ENCODE measurements at places on chromosomes 7 and 10.
A peak's percentile ranks its signal among the peaks of the same experiment; 100 is the strongest.

DNA sequence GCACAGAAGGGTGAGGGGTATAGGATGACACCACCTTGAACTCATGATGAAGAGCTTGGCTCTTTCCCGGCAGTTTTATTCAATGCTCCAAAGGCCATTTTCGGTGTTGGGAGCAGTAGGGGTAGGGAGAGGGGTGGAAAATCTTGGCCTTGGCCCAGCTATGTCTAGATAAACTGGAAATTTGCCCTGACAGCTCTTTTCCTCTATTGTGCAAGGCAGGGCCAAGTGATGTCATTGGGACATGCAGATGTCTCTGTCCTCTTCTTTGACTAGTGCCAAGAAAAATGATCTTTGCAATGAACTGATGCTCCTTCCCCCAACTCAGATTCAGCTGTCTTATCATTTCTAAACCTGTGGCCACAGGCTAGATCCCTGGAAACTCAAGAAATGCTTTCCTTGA, 27.7 kb upstream of the PRKCQ start:
- DNase-seq = no peak
- peak overlapping the region; percentile 51 for H3K4me3 ChIP-seq
- H3K27me3 ChIP-seq = no peaks in the 10 kb centered on the region
- peaks cover 65% of the 10 kb centered on the region for H3K4me1 ChIP-seq
- peak overlapping the region; percentile 91 for H3K27ac ChIP-seq

DNA sequence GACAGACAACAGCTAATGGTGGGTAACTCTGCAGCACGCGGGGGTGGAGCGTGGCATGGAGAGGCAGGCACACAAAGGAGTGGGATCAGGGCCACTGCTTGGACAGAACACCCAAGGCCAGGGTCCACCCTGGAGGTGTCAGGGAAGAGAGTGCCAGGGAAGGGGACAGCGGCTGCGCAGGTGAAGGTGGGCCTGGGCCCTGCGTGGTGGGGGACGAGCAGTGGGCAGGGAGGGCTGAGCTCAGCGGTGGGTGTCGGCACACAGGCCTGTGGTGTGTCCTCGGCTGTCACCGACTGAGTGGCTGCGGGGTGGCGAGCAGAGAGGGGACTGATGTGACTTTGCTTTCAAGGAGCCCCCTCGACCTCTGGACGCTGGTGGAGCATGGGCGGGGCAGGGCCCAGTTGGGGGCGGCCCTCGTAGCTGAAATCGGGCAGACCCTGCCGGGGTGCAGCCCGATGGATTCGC, 8.4 kb upstream of the SCART1 start:
- H3K36me3 ChIP-seq = peaks cover 29% of the 10 kb centered on the region
- DNase-seq = no peak
- H3K27ac ChIP-seq = no peak overlapping the region

DNA sequence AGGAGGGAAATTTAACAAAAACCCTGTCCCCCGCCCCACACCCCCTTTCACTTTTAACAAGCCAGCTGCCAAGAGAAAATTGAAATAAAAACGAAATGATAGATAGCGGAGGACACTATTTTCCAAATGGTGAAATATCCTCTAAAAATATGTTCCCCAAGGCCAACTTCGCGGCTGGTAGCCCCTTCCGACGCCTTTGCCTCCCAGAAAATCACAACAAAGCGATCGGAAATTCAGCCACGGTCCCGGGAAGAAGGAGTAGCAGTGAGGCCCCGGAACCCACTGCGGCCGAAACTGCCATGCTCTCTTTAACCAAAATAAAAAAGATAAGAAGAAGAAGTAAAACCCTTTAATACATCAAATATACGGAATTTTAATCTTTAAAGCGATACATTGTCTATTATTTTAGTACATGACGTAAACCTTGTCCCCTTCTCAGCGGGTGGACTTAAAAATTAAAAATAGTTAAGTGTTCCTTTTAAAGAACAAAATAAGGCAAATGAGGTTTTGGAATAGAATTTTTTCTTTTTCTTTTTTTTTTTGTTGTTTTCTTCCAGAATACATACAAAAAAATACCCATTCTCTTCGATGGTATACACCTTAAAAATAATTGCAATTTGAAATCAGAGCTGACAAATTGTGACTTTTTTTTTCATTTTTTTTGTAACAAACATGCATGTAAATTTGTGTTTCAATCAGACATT, 3.9 kb downstream of the ZNF503 start:
- H3K27ac ChIP-seq = no peak overlapping the region
- peaks cover 3% of the 10 kb centered on the region for H3K36me3 ChIP-seq
- H3K4me3 ChIP-seq = no peak overlapping the region
- H3K27me3 ChIP-seq = peaks cover 54% of the 10 kb centered on the region

- no peaks in the 10 kb centered on the region for H3K4me1 ChIP-seq
- H3K27me3 ChIP-seq = no peaks in the 10 kb centered on the region
- no peaks in the 10 kb centered on the region for H3K36me3 ChIP-seq
- no peak overlapping the region for H3K27ac ChIP-seq
- no peak overlapping the region for H3K4me3 ChIP-seq
Measured at GRCh38 chr10:67011981-67012380, 86.1 kb downstream of the LRRTM3 start.

DNA sequence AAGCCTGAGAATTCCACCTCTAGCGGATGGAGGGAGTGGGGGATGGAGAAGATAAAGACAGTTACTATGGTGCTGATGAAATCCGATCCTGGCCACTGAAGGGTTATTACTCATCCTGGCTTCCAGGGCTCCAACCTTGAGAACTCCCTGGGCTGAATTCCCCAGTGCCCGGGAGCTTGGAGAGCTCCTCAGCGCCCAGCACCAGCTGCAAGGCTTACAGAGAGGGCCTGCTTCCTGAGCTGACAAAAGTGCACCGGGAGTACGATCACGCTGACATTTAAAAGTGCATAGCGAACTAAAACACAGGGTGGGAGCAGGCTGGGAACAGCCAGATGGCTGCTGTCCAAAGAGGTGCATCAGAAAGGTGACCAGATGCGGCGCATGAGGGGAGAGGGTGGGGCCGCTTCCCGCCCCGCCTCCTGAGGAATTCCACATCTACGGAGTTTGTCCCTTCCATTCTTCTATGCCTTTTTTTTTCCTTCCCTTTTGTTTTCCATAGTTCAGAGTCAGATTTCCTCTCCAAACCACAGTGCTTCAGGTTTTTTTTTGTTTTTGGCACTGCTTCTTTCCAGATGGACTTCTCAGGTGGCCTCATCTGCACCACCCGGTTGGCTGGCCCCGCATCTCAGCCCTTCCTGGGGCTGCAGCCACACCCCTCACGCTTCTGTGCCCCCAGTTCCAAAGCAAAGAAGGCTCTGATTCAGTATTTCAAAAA, 62.4 kb upstream of the MKRN1 start:
- H3K4me3 ChIP-seq = no peak overlapping the region
- no peak for DNase-seq
- H3K4me1 ChIP-seq = peaks cover 9% of the 10 kb centered on the region
- H3K27ac ChIP-seq = no peak overlapping the region
- no peaks in the 10 kb centered on the region for H3K36me3 ChIP-seq
- H3K27me3 ChIP-seq = peaks cover 14% of the 10 kb centered on the region

GRCh38 chr10:4343091-4343490, 482.9 kb upstream of the AKR1E2 start:
- peaks cover 23% of the 10 kb centered on the region for H3K4me1 ChIP-seq
- H3K4me3 ChIP-seq = no peak overlapping the region
- H3K36me3 ChIP-seq = peaks cover 7% of the 10 kb centered on the region
- peaks cover 5% of the 10 kb centered on the region for H3K27me3 ChIP-seq

DNA sequence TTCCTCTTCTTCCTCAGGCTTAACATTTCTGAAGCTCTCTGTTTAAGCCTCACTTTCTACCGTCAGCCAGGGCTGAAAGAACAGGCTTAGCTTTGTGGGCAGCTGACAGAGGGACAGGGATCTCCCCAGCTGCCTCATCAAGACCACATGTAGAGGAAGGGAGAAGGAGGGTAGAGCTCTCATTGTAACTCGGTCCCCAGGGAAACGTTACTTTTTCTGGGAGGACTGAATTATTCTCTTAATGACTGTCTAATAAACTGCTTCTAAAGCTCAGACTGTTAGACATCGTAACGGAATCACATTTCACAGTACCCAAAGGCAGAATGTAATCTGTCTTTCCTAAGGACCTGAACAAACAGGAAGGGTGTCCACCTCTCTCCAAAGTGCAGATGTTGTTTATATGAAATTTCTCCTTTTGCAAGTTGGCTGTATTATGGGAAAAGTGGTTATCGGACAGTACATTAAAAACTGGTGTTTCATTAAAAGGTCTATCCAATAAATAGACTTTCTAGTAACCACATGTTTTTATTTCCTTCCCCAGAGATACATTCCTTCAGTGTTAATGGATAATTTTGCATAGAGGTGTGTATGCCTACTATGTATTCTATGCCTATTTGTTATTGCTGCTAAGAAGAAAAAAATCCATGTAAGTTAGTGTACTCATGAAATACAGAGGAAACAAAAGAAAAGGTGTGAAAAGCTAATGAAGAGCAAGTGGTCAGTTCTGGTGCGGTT, 144.2 kb downstream of the CTTNBP2 start:
- H3K27ac ChIP-seq = no peak overlapping the region

- H3K27me3 ChIP-seq = no peaks in the 10 kb centered on the region
- no peak overlapping the region for H3K4me3 ChIP-seq
- H3K27ac ChIP-seq = no peak overlapping the region
- peaks cover 5% of the 10 kb centered on the region for H3K4me1 ChIP-seq
- DNase-seq = no peak
Measured at GRCh38 chr7:330511-331230, 40.7 kb downstream of the FOXL3 start.

DNA sequence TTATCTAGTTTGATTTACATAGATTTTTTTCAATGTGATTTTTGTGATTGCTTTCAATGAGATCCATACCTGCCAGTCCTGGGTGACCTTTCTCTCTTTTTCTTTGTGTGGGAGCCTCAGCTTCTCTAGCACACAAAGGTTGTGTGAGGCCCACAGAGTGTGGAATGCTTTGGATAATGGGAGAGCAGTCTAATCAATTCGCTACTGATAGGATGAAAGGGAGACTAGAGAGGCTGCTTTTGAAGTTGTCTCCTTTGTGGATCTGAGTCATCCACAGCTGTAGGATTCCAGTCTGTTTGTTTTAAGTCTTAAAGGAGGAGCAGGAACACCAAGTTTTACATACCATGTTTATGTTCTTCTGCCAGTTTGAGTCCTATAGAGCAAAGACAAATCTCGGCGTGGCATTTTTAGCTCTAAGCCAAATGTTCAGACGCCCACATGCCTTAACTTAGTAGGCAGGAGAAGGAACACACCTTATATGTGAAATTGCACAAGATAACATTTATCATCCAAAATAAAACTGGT, 330.0 kb downstream of the ARL4A start:
- H3K4me3 ChIP-seq = no peak overlapping the region
- no peaks in the 10 kb centered on the region for H3K36me3 ChIP-seq

DNA sequence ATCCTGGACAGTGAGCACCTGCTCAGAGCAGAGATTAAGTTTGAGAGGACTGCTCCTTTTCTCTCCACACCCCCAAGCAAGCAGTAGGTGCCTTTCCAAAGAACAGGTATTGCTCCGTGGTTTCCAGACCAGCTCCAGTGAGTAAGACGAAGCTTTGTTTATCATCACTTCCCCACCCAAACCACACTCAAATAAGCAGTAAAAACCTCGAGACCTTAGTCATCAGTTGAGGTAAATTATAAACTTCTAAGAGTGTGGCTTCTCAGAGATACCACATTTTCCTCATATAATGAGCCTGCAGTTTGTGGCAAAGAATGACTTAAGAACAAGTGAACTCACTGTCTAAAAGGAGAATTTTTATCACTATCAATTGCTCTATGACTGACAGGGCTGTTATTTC, 50.0 kb upstream of the GRB10 start:
- peaks cover 77% of the 10 kb centered on the region for H3K27me3 ChIP-seq
- peaks cover 32% of the 10 kb centered on the region for H3K4me1 ChIP-seq

DNA sequence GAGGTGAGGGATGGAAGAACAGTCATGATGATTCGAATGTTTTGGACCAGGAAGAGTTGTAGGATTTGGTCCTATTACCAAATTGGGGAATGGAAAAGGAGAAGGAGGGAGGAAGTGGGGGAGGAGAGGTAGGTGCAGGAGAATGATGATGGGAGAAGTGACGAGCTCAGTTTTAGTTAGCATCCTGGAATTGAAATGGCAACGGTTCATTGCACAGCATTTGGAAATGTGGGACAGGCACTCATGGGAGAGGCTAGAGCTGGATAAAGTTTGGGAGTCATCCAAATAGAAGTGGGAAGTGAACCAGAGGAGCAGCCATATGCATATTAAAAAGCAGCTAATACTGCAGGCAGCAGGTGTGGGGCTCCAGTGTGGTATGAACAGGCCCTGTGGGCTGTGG, 253.6 kb downstream of the SORCS3 start:
- peaks cover 2% of the 10 kb centered on the region for H3K36me3 ChIP-seq
- no peak for DNase-seq
- no peak overlapping the region for H3K27ac ChIP-seq
- no peaks in the 10 kb centered on the region for H3K4me1 ChIP-seq
- H3K4me3 ChIP-seq = no peak overlapping the region

- no peak overlapping the region for H3K4me3 ChIP-seq
- no peak for DNase-seq
- peaks cover 14% of the 10 kb centered on the region for H3K36me3 ChIP-seq
Measured at GRCh38 chr7:2237109-2237602, 4.4 kb upstream of the MAD1L1 start.

- DNase-seq = no peak
- H3K4me3 ChIP-seq = no peak overlapping the region
- no peak overlapping the region for H3K27ac ChIP-seq
- H3K4me1 ChIP-seq = no peaks in the 10 kb centered on the region
- no peaks in the 10 kb centered on the region for H3K36me3 ChIP-seq
Measured at GRCh38 chr7:125253452-125254190, 324.0 kb upstream of the POT1 start.

GRCh38 chr7:107998660-107999480, 4.1 kb downstream of the LAMB1 start:
- no peak for DNase-seq
- no peak overlapping the region for H3K27ac ChIP-seq
- H3K27me3 ChIP-seq = peaks cover 67% of the 10 kb centered on the region
- H3K36me3 ChIP-seq = peaks cover 4% of the 10 kb centered on the region
- no peak overlapping the region for H3K4me3 ChIP-seq

GRCh38 chr10:73584737-73585136, 6.4 kb downstream of the USP54 start:
- H3K4me3 ChIP-seq = no peak overlapping the region
- H3K27me3 ChIP-seq = no peaks in the 10 kb centered on the region
- no peaks in the 10 kb centered on the region for H3K36me3 ChIP-seq
- DNase-seq = no peak
- H3K4me1 ChIP-seq = no peaks in the 10 kb centered on the region
- H3K27ac ChIP-seq = no peak overlapping the region

DNA sequence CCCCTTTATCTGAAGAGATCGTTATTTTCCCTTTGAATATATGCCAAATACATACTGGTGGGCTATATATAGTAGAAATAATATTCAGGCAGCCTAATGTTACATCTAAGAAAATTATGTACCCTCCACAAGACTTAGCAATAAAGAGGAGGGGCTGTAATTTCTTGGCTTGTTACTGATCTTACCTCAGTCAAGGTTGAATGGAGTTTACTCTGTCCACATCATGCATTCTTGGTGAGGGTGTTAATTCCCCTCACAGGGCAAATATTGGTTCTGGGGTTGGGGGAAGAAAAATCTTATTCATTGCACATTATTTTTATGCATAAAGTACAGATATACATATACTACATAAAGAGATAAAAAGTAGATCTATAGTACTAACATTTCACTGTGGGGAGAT, 145.8 kb upstream of the ANK3 start:
- no peak for DNase-seq
- H3K4me1 ChIP-seq = peaks cover 54% of the 10 kb centered on the region
- no peaks in the 10 kb centered on the region for H3K36me3 ChIP-seq
- H3K27me3 ChIP-seq = no peaks in the 10 kb centered on the region

GRCh38 chr10:42940487-42941294, 136.2 kb upstream of the RET start:
- H3K27ac ChIP-seq = no peak overlapping the region
- H3K4me1 ChIP-seq = no peaks in the 10 kb centered on the region
- no peaks in the 10 kb centered on the region for H3K36me3 ChIP-seq
- H3K4me3 ChIP-seq = no peak overlapping the region
- DNase-seq = no peak

Measured in activated T-cell treated with anti-CD3 and anti-CD28 coated beads, Interleukin-2, amount 50 U/mL, for 72 hours (primary cell).